ENCODE measurements at places on chromosomes 1 and 21. TPM values are rescaled to one million over a fixed set of nuclear protein-coding genes. Genes with fewer than 3 reads are reported as not detected.

DNA sequence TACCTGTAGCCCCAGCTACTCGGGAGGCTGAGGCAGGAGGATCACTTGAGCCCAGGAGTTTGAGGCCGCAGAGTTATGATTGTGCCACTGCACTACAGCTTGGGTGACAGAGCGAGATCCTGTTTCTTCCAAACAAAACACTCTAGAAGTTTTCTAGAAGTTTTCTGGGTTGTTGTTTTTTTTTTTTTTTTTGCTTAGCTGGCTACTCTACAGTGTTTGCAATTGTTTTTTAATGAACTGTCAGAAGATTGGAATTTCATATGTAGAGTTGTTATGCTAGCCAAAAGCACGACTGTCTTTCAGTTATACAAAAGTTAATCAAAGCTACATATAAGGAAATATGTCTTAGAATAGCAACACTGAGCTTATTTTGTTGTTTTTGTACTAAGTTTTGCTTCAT lies 30.9 kb upstream of the NEXN start:
- DNase-seq = no peak

DNA sequence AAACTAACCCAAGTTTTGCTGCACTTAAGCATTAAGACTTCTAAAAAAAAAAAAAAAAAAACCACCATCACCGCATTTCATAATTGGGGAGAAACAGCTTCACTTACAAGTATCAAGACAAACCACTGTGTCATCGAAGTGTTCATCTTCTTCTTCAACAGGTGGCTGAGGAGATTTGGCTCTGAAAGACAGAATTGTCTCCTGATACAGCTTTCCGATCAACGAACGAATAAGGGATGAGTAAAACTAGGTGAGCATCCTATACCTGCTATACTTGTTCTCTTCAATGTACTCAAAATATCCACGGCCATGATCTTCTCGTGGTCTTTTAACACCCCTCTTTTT lies 2.0 kb downstream of the HNRNPU start:
- DNase-seq = no peak

- peak; percentile 34 for DNase-seq
Measured at GRCh38 chr1:32539584-32540571, 651 bp downstream of the ZBTB8A start.

- DNase-seq = no peak
Measured at GRCh38 chr21:38080888-38081287, 164.6 kb upstream of the KCNJ6 start.

DNA sequence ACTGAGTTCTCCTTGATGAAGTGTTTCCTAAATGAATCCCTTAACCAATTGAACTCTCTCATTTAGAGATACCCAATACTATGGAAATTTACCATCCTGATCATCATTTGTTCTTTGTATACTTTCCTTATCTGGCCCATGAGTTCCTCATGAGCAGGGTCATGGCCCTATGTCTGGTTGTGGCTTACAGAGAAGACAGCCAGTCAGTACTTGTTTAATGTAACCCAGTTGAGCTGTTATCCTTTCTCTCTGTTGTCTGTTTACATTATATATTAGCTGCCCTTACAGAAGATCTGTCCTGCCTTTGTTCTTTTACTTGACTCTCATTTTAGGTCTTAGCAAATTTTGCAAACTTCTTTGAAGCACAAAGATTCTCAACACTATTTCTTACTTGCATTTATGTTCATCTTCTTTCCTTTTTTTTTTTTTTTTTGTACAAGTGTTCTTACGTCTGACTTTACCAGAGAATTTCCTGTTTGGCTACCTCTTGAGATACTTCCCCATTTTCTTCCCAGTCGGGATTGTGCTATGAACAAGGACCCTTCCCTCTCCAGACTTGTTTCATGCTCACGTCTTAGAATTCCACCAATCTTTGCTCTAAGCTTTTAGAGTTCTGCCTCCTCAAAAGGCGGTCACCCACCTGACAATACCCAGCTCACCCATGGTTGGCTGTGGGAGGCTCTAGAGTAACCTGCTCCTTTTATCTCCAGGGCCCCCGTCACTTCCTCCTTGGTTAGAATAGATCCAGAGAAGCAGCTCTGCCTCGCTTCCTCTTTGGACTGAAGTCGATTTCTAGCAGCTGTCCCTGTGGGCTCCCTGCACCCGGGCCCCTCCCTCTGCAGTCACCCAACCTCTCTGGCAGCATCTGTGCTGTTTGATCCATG lies 53.6 kb upstream of the RUNX1 start:
- peak; percentile 24 for DNase-seq

DNA sequence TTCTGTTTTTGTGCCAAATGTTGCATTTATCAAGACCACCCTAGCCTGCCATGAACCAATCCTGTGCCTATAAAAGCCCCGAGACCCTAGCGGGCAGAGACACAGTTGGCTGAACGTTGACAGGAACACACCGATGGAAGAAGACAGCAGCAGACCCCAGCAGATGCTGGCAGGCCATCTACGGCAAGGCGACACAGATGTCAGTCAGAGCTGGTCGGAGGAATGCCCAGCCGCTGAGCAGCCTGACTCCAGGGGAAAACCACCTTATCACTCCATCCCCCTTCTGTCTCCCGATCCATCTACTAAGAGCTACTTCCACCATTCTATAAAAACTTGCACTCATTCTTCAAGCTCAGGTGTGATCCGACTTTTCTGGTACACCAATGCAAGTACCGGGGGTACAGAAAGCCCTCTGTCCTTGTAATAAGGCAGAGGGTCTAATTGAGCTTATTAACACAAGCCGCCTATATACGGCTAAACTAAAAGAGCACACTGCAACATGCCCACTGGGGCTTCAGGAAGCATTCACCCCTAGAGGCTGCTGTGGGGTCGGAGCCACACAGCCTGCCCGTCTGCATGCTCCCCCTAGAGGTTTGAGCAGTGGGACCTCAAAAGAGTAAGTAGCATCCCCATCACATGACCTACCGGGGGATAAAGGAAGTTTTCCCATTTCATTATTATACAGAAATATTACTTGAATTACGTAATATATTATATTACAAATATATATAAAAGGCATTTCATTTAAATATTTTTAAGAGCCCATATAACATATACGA lies 1156.3 kb upstream of the B3GALT2 start:
- DNase-seq = no peak

DNA sequence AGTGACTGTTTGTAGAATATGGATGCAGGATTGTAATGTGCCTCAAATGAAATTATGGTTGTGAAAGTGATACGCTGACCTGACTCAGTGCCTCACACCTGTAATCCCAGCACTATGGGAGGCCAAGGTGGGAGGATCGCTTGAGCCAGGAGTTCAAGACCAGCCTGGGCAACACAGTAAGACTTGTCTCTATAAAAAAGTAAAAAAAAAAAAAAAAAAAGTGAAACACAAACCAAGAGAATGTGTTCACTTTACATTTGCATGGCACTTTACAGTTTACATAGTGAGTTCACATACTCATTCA lies 2.0 kb downstream of the CAPN2 start:
- DNase-seq = no peak

DNA sequence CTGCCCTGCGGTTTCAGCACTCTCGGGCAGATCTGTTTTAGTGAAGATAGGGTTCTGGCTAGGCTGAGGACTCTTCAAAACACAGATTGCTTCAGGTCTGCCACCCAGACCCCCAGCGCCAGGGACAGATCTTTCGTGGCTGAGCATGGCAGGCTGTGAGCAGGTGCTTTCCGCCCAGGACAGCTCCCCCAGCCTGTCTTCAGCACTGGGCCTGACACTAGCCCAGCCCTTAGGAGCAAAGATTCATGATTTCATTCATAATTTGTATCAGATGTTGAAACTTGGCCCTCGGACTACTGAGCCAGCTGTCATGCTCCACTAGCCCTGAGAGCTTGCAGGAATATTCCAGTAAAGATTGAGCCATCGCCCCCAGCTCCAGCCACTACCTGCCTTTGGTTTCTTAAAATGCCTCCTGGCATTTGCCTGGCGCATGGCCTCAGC lies 5.9 kb downstream of the ADPRS start:
- no peak for DNase-seq

GRCh38 chr1:159532922-159533321 lies 2.9 kb downstream of the OR10J5 start:
- DNase-seq = no peak

GRCh38 chr1:199510314-199510713 lies 517.2 kb upstream of the NR5A2 start:
- no peak for DNase-seq

DNA sequence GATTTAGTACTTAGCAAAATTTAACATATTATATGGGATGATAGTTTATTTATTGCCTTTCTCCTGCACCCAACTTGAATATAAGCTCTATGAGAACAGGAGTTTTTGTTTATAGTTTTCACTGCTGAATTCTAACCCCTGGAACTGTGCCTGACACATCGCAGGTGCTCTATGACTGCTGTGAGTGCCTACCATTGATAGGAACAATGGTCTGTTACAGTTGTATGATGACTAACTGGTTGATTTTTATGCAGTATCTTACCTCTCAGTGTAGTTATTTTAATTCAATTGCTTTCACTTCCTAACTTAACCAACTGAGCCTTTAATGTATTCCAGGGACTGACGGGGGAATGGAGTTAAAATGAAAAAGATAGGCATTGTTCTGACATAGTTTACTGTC lies 336.0 kb downstream of the ST6GALNAC3 start:
- no peak for DNase-seq

DNA sequence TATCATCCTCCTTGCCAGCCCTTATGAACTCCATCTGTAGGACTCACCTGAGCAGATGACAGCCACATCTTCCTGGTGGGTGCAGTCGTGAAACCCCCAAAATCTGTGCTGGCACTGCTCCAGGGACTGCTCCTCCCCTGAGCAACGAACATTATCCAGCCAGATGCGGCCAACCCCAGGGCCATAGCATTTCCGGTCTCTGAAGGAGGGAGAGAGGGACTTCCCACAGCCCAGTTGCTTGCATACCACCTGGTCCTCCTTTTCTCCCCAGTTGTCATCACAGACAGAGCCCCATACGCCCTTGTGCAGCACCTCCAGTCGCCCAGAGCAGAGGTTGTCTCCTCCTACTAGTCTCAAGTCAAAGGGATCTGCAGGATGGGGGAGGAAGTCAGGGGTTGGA lies 8.5 kb downstream of the CD5L start:
- DNase-seq = no peak

GRCh38 chr1:190046231-190046630 lies 431.4 kb downstream of the BRINP3 start:
- DNase-seq = no peak

- DNase-seq = no peak
Measured at GRCh38 chr1:232499188-232499587, 130.7 kb downstream of the SIPA1L2 start.

Gene LORICRIN
- not detected for total RNA-seq

Gene RUNX1
- 23.0 TPM for total RNA-seq

Gene SPRR2F
- total RNA-seq = not detected

Gene C1QA
- total RNA-seq = 38.5 TPM

Gene CDC42BPA
- 36.6 TPM for total RNA-seq

Gene TMEM54
- total RNA-seq = 715 TPM

Gene FAM78B
- 0.69 TPM for total RNA-seq

Gene COL11A1
- 0.88 TPM for total RNA-seq

Gene KCNE2
- total RNA-seq = 1.1 TPM

Gene VWA5B1
- total RNA-seq = 0.30 TPM
